ENCODE measurements at places on chromosomes 2 and 18.

- no peaks in the 10 kb centered on the region for H3K36me3 ChIP-seq
- H3K4me3 ChIP-seq, result no peak overlapping the region
- DNase-seq, result no peak
Observed at GRCh38 chr18:63637703-63638102, 6.4 kb downstream of the SERPINB4 start.

GRCh38 chr2:205876127-205876526, 193.8 kb downstream of the NRP2 start:
- H3K27ac ChIP-seq, result no peak overlapping the region
- H3K4me1 ChIP-seq, result no peaks in the 10 kb centered on the region
- H3K27me3 ChIP-seq, result no peaks in the 10 kb centered on the region

DNA sequence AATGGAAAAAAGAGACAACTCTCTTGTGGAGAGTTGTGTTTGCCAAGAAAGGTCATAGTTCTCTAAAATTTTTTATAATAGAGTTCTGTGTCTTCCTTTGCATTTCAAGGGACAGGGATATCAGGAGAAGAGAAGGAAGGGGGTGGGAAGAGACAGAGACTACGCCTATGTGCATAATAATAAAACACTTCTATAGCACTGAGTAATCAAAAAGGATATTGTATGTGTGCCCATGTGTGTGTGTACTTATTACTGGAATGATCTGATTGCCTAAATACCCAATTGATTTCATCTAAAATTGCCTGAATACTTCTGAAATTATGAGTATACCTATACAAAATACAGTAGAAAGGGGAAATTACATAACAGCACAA, 803.7 kb upstream of the ACVR2A start:
- no peaks in the 10 kb centered on the region for H3K4me1 ChIP-seq
- no peak overlapping the region for H3K27ac ChIP-seq
- no peak for DNase-seq
- no peaks in the 10 kb centered on the region for H3K27me3 ChIP-seq

DNA sequence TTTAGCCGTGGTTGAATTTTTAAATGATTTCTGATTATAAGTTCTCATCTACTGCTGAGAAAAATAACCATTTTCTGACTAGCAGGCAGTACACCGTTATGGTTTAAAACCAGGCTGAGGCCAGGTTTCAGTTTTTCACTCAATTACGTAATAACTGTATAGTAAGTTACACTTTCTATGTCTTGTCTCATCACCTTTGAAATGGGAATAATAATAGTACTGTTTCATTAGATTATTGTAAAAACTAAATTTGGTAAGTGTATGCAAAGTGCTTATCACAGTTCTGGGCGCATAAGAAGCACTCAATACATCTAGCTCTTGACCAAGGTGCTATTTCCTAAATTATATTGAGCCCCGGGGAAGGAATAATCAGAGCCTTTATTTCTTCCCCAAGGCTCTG, 76.8 kb downstream of the LIMS1 start:
- no peak for DNase-seq
- H3K36me3 ChIP-seq, result no peaks in the 10 kb centered on the region
- peak overlapping the region; percentile 21 for H3K4me3 ChIP-seq
- H3K27me3 ChIP-seq, result no peaks in the 10 kb centered on the region
- peak overlapping the region; percentile 59 for H3K27ac ChIP-seq

- H3K27ac ChIP-seq, result peak overlapping the region; percentile 73
- H3K4me3 ChIP-seq, result peak overlapping the region; percentile 3
- H3K36me3 ChIP-seq, result no peaks in the 10 kb centered on the region
- H3K4me1 ChIP-seq, result peaks cover 96% of the 10 kb centered on the region
Observed at GRCh38 chr2:181308766-181309515, 148.2 kb upstream of the ITGA4 start.

- peaks cover 83% of the 10 kb centered on the region for H3K4me1 ChIP-seq
- no peaks in the 10 kb centered on the region for H3K36me3 ChIP-seq
- no peak overlapping the region for H3K4me3 ChIP-seq
- H3K27me3 ChIP-seq, result no peaks in the 10 kb centered on the region
- DNase-seq, result no peak
- H3K27ac ChIP-seq, result no peak overlapping the region
Observed at GRCh38 chr18:24055878-24056277, 41.3 kb downstream of the TTC39C start.

- no peaks in the 10 kb centered on the region for H3K27me3 ChIP-seq
- H3K27ac ChIP-seq, result no peak overlapping the region
- peaks cover 16% of the 10 kb centered on the region for H3K36me3 ChIP-seq
- H3K4me1 ChIP-seq, result no peaks in the 10 kb centered on the region
Observed at GRCh38 chr2:223884399-223884798, 47.0 kb upstream of the AP1S3 start.

DNA sequence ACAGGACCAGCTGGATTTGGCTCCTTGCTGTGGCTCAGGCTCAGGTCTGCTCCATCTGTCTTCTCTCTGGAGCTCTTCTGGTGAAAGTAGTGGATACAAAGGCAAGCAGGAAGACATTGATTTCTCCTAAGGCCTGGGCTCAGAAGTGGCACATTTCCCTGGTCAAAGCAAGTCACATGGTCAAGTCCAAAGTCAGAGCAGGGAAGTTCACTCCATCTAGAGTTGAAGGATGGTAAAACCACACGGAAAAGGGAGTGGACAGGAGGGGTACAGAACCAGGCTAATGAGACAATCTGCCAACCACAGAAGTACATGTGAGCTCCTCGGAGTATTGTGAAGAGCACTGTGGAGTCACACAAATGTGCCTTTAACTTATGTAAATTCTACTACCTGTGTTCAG, 66.1 kb downstream of the MARCO start:
- no peaks in the 10 kb centered on the region for H3K4me1 ChIP-seq
- no peaks in the 10 kb centered on the region for H3K36me3 ChIP-seq
- DNase-seq, result no peak
- H3K4me3 ChIP-seq, result no peak overlapping the region

DNA sequence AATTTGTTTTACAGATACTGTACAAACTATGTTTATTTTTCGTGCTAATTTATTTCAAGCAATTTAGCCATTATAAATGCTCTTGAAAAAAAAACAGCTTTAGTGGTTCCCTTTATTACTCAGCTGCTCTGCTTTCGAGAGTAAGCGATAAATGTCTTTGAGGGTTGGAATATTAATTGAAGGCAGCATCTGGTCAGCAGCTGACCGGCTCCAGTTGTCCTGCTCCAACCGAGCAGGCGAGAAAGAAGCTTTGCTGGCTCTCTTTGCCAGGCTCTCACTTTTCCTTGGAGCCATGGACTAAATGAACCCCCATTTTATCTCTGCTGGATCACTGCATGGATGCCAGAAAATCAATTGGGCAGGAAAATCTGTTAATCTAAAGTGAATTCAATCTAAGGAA, 147.4 kb downstream of the LNPK start:
- H3K36me3 ChIP-seq, result no peaks in the 10 kb centered on the region
- H3K27me3 ChIP-seq, result no peaks in the 10 kb centered on the region
- H3K4me1 ChIP-seq, result no peaks in the 10 kb centered on the region
- no peak overlapping the region for H3K4me3 ChIP-seq
- H3K27ac ChIP-seq, result no peak overlapping the region

- no peak for DNase-seq
- no peaks in the 10 kb centered on the region for H3K4me1 ChIP-seq
- no peak overlapping the region for H3K4me3 ChIP-seq
- no peaks in the 10 kb centered on the region for H3K27me3 ChIP-seq
- H3K36me3 ChIP-seq, result no peaks in the 10 kb centered on the region
Observed at GRCh38 chr2:106332054-106332453, 136.2 kb downstream of the RGPD3 start.

DNA sequence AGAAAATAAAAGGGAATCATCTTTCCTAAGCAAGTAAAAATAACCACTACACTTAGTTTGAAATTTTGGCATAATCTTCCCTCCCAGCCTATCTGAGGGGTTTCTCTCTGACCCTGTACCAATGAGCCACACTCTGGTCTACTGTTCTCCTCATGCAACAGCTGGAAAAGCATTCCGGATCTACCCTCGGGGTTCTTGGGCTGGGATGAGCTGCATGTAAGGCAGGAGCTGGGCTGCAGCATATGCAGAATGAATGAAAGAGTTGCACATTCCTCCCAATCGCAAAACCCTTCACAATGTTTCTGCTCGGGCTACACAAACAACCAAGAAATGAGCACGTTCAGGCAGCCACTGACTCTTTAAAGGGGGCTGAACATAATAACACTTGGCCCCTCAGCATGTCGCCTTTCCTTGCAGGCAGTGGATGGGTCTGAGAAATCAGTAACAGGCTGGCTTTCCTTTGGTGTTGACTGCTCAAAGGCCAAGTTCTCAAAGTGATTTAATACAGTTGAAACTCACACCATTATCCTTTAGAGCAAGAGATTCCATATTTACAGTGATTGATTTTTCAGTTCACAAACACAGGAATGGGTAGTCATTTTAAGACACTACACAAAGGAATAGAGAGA, 180.4 kb upstream of the ZFP36L2 start:
- H3K27me3 ChIP-seq, result no peaks in the 10 kb centered on the region
- H3K27ac ChIP-seq, result no peak overlapping the region
- no peak for DNase-seq
- H3K4me1 ChIP-seq, result no peaks in the 10 kb centered on the region

GRCh38 chr2:239278941-239279365, 121.9 kb downstream of the HDAC4 start:
- H3K36me3 ChIP-seq, result no peaks in the 10 kb centered on the region
- DNase-seq, result no peak
- H3K27ac ChIP-seq, result no peak overlapping the region
- H3K4me3 ChIP-seq, result no peak overlapping the region

DNA sequence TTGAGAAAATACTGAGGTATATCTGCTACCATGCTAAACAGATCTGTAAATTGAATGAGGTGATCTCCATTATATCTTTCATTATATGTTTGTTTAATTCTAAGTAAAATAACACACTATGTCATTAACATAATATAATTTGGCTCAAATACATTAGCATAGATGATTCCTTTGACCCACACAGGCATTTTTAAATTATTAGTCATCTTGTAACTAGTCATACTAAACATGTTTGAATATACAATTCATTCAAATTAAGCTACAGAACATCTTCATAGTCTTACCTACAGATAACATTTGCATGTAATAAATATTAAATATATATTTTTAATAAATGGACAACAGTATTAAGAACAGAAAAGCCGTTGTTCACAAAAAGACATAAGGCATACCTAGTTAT, 52.7 kb upstream of the KYNU start:
- H3K27me3 ChIP-seq, result no peaks in the 10 kb centered on the region
- H3K27ac ChIP-seq, result no peak overlapping the region
- H3K4me1 ChIP-seq, result no peaks in the 10 kb centered on the region
- H3K4me3 ChIP-seq, result no peak overlapping the region
- H3K36me3 ChIP-seq, result no peaks in the 10 kb centered on the region

- no peaks in the 10 kb centered on the region for H3K4me1 ChIP-seq
- no peak overlapping the region for H3K4me3 ChIP-seq
- H3K27me3 ChIP-seq, result no peaks in the 10 kb centered on the region
- DNase-seq, result no peak
- no peaks in the 10 kb centered on the region for H3K36me3 ChIP-seq
Observed at GRCh38 chr18:22830511-22830910, 102.6 kb upstream of the RBBP8 start.

DNA sequence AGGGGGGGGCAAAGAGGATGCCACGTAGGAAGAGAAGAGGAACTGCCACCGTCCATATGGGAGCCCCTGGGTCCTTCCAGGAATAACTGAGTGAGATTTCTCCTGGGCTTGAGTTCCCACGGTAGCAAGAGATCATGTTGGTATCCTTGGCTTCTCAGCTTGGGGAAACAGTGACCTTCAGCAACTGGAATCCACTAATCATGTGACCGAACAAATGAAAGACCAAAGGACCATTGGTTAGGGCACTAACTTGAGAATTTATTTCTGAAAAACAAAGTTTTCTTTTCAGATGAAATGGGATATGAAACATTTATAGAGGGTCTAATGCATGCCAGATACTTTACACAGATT, 259.4 kb upstream of the ID2 start:
- no peak overlapping the region for H3K27ac ChIP-seq
- no peaks in the 10 kb centered on the region for H3K27me3 ChIP-seq
- no peak overlapping the region for H3K4me3 ChIP-seq
- no peaks in the 10 kb centered on the region for H3K36me3 ChIP-seq

DNA sequence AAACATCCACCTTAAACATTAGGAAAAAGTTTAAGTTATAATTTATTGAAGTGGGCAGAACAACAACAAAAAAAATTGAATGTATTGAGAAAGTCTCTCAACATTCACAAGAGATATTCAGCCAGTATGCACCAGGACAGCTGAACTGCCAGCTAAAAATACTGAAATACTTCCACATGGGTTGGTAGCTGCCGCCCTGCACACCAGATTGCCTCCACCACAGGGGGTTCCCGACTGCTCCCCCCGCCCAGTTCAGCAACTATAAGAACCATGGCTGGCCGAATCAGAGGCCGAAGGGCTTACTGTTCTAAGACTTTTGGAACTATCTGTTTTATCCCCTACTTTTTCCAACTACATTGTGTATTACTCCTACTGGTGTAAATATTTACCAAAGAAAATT, 150.0 kb upstream of the LRP1B start:
- no peak for DNase-seq
- H3K4me1 ChIP-seq, result no peaks in the 10 kb centered on the region
- no peaks in the 10 kb centered on the region for H3K36me3 ChIP-seq
- H3K27ac ChIP-seq, result no peak overlapping the region
- H3K27me3 ChIP-seq, result no peaks in the 10 kb centered on the region

GRCh38 chr2:69724540-69725159, 17.3 kb upstream of the ANXA4 start:
- no peak overlapping the region for H3K4me3 ChIP-seq
- DNase-seq, result peak; percentile 77
- H3K27me3 ChIP-seq, result no peaks in the 10 kb centered on the region
- peaks cover 7% of the 10 kb centered on the region for H3K4me1 ChIP-seq
- no peaks in the 10 kb centered on the region for H3K36me3 ChIP-seq

- H3K27ac ChIP-seq, result no peak overlapping the region
- no peaks in the 10 kb centered on the region for H3K36me3 ChIP-seq
- no peaks in the 10 kb centered on the region for H3K4me1 ChIP-seq
- DNase-seq, result no peak
- no peak overlapping the region for H3K4me3 ChIP-seq
- no peaks in the 10 kb centered on the region for H3K27me3 ChIP-seq
Observed at GRCh38 chr2:118686346-118686745, 161.1 kb downstream of the EN1 start.

DNA sequence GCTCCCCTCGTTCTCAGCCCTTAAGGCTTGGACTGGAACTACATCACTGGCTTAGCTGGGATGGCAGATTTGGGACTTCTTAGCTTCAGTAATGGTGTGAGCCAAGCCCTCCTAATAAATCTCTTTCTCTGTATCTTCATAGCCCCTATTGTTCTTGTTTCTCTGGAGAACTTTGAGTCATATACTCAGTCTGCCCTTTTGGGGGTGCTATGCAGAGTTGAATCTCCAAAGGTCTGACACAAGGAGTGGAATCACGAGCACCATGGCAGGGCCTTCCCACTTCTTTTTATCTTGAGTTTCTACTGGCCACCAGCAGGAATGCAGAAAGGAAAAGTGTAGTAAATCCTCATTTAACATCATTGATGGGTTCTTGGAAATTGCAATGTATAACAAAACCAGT, 13.3 kb upstream of the TGFA start:
- H3K4me1 ChIP-seq, result no peaks in the 10 kb centered on the region
- no peaks in the 10 kb centered on the region for H3K36me3 ChIP-seq
- H3K27ac ChIP-seq, result no peak overlapping the region
- no peak for DNase-seq
- H3K27me3 ChIP-seq, result no peaks in the 10 kb centered on the region
